Thymus (tissue), 14 donors: ENCODE measurements at places on chromosomes 4 and X.

DNA sequence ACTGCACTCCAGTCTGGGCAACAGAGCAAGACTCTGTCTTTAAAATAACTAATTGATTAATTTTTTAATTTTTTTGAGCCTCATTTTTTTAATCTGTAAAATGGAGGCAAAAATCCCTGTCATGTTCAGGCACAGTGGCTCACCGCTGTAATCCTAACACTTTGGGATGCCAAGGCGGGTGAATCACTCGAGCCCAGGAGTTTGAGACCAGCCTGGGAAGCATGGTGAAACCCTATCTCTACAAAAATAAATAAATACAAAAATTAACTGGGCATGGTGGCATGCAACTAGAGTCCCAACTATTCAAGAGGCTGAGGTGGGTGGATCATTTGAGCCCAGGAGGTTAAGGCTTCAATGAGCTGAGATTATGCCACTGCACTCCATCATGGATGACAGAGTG is 15.4 kb downstream of the AMTN start:
- no peak for DNase-seq

DNA sequence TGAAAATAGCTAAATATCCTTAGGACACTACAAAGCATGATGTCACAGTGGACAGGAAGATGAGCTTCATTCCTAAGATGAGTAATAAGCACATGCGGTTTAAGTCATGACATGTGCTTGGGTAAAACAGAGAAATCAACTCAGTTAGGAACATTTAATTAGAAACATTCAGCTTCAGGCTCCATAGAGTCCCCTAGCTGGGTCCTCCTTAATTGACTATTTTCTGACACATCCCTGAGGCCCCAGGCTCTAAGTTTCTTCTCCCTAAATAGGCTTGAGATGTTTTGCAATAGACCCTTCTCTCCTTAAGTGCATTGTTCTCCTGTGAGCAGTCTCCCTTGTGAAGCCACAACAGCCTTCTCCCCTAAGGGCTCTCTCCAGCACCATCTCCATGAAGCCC is 70.4 kb upstream of the ANXA3 start:
- DNase-seq = no peak

- no peak for DNase-seq
Observed at GRCh38 chr4:67234296-67234695, 311.0 kb downstream of the CENPC start.

DNA sequence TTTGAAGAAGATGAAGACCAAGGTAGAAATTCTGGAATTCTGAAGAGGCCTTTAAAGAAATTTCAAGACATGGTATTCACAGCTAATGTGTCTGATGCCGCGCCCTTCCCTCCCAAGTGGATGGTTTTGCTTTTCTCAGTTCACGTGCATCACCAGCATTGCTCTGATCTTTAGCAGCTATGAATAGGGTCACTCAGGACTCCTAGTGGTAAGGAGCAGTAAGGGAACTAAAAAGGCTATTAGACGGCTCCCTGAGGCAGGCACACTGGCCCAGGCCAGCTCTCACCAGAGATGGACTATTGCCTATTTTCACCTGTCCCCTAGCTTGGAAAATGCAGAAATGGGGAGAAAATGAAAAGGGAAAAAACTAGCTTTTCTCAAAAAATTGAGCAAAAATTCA is 447.5 kb upstream of the RASGEF1B start:
- no peak for DNase-seq

DNA sequence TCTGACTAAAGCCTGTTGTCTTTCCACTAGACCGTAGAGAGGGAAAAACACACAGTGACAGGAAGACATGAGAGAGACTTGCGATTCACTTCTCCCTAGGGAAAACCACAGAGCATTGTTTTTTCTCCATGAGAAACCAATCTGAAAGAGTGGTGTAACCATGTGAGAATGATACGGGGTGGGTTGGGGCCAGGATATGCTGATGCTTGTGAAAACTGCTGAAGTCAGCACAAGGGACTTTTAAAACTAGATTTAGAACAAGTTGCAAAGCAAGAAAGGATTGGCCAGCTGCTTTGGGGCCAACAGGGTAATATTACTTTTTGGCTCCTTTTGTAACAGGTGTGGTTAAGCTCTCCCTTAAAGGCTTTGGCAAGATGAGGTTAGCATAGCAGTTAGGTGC is 66.1 kb downstream of the NHSL2 start:
- no peak for DNase-seq

GRCh38 chr4:188295899-188296298 is 156.7 kb downstream of the TRIML1 start:
- no peak for DNase-seq

DNA sequence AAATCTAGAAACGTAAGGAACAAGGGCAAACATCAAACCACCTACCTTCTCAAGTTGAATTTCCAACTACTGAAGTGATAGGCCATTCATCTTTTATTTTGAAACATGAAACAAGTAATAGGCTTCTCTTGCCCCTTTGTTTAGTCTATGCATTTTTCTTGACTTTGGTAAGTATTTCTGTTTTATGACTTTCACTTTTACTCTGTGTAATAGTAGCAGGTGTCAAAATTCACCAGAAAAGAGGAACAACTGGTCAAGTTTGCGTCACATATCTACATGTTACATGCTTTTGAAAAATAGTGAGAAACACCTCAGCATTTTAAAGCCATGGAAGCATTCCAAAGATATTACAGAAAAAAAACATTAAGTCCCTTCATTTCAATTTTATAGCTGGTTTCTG is 157.1 kb upstream of the FTHL17 start:
- no peak for DNase-seq

- peak; percentile 66 for DNase-seq
Observed at GRCh38 chr4:36241771-36242170, 2.5 kb downstream of the ARAP2 start.

DNA sequence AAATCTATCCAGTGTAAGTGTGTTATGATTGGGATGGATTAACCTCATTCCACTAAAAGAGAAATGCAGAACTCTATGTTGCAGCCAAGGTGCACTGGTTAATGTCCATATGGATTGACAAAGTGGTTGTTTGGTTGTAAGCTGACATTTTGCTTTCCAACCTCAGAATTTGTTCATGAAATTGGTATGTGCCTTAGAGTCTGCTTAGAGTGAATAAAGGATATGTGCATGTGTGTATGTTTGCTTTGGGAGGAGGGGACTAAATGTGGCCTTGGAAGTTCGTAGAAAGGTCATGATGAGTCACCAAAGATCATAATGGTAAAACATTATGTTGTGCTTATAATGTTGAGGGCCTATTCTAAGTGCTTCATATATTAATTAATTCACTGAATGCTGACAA is 44.1 kb upstream of the MBNL3 start:
- no peak for DNase-seq

- no peak for DNase-seq
Observed at GRCh38 chrX:28124416-28124815, 143.2 kb upstream of the DCAF8L1 start.

DNA sequence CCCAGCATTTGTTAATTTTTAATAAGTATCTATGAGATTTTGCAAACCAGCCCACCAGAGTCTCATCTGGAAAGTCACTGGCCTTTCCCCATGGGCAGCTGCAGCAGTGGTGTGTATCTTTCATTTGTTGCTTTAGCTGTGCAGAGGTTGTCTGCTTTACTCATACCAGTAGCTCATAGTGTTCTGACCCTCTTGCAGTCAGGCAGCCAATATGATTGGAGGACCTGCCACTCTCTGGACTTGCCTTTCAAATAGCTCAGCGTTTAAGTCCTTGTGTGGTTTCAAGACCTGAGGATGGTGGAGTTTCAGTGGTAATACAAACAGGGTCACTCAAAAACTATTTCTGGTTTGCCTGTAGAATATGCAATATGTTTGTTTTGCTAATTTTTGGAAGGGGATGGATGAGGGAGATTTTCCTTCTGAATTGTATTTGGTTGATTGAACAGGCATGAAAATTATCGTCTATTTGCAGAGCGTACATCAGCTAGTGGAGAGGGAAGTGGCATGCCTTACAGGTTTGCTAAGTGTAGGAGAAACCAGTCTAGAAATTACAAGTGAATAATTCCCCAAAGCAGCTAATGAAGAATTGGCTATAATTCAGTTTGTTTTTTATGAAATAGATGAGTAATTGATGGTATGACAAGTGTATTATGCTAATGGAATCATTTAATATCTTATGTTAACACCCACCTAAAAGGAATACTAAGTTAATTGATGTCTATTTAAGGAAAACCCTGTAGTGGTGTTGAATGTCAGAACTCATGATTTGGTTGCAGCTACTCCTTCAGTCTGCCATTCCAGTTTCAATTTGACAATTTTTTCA is 8.9 kb downstream of the POLA1 start:
- no peak for DNase-seq

DNA sequence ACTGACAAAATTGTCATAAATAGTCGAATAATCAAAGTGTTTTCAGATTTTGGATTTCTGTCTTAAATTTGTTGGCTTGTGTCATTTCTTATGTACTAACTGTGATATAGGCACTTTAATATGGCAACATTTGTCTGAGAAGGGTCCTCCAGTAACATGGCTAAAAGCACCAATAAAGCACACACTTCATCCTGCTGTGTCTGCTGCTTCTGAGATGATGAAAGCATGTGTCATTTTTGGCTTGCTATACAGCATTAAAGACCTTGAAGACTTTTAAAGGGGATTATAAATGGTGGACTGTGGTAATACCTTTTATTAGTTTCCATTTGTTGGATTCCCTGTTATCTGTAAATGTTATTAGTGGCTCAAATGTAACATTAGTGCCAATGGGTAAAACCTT is 551.8 kb upstream of the GRID2 start:
- no peak for DNase-seq

DNA sequence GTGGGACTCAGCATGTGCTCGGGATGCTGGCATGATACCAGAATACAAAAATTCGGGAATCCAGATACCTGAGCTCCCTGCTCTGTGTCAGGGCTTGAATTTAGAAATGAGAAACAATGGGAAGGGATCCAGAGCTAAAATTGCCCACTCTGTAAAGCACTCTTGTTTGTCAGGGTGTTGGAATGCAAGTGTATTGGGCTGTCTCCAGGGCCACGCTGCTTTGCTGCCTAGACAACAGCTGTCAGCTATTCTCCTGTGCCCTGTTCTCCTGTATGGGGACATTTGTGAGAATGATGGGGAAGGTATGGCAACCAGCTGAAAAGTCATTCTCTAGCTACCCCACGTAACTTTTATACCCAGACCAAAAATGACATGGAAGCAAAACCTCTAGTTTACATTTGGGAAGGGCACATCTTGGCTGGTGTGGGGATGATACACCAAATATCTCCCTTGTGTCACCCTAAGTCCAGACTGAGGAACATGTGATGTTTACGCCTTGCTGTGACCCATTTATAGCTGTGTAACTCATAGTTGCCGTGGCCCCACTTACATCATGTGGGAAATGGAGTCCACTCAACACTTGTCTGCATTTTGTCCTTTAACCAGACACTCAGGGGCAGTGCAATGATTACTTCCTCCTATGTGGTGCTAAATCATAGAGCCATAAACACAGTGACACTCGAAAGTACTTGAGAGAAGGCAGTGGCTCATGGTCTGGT is 46.6 kb downstream of the SMPX start:
- DNase-seq = no peak

- DNase-seq = no peak
Observed at GRCh38 chrX:96837808-96838207, 45.9 kb upstream of the RPA4 start.

GRCh38 chrX:21155916-21156315 is 218.3 kb upstream of the CNKSR2 start:
- no peak for DNase-seq

GRCh38 chr4:80790152-80790551 is 240.4 kb upstream of the BMP3 start:
- DNase-seq = no peak

- DNase-seq = no peak
Observed at GRCh38 chr4:31539284-31540069, 819.3 kb downstream of the PCDH7 start.

- no peak for DNase-seq
Observed at GRCh38 chrX:130669233-130669632, 233.8 kb downstream of the ENOX2 start.
